Memory B cell (primary cell): ENCODE measurements at places on chromosomes 6 and 20.

GRCh38 chr20:37961066-37961465 lies 58.1 kb downstream of the VSTM2L start:
- DNase-seq: no peak

DNA sequence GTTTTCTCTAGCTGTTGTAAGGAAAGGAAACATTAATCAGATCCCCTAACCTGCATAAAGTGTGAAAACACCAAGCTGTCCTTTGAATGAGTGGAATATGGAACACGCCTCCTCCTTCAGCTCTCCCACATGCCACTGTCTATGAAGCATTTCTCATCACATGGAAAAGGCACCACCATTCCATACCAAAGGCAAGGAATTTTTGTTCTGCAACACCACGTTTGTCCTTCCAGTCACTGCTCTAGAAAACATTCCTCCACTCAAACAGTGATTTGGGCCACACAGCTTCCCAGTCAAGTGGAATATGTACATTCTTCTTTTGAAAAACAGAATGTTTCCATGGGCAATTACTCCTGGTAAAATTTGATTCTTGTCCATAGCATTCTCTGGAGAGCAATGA lies 120.1 kb downstream of the OPRM1 start:
- no peak for DNase-seq

DNA sequence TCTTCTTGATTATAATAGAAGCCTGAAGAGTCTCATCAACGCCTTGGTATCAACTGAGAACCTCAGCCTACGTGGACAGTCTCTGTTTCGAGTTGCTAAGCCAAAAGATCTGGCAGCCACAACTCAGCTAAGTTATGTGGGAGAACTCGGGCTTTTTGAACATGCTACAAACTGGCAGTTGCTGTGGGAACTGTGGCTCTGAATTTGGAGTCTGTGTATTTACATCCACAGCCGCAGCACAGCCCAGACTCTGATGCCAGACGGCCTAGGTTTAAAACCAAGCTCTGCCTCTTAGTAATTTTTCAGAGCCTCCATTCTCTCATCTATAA lies 35.8 kb downstream of the RIPOR2 start:
- DNase-seq: no peak

- no peak for DNase-seq
Measured at GRCh38 chr6:163284151-163284550, 130.4 kb upstream of the QKI start.

GRCh38 chr6:139605350-139605749 lies 230.9 kb upstream of the CITED2 start:
- no peak for DNase-seq

DNA sequence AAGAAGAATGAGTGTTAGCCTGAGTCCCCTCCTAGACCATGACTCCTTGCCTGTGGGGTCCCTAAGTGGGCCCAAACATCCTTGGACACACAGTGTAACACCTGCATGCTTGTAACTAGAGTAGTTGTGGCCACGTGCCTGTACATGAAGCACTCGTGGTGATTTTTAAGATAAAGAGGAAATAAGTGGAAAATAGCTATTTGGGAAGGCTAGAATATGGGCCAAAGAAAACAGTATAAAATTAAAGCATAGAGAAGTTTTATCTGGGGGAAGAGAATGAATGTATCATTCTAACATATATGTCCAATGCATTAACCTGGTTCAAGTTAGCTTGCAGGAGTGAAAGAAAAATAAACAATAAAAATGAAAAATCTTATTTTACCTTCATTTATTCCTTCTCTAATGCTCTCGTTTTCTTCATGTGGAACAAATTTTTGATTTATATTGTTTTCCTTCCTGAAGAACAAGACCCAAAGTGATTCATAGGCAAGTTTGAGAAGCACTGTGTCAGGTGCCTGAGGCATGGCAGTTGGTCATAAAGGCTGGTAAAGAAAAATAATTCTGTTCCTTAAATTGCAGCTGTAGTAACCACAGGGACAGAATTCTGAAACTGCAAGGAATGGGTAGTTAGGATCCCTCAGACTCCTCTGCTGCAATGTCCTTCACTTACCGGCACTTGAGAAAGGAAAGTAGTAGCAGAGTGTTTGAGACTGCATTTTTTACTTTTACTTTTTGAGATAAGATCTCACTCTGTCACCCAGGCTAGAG lies 8.5 kb upstream of the CST3 start:
- DNase-seq: no peak

GRCh38 chr6:1075444-1075843 lies 236.5 kb upstream of the FOXQ1 start:
- DNase-seq: no peak

DNA sequence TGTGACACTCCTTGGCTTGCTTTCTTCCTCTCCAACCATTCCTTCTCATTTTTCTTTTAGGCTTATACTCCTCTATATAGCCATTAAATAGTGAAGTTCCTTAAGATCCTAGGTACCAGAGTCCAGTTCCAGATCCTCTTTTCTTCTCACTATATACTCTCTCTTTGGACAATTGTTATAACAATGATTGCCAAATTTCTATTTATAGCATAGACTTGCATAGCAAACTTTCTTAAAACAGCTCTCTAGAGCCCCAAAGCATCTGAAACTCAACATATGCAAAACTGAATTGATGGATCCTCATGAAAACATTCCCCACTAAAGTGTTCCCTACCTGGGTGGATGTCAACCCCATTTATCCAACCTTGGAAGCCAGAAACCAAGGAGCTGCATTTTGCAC lies 13.4 kb downstream of the PHIP start:
- DNase-seq: no peak

GRCh38 chr6:149037051-149037671 lies 280.4 kb upstream of the TAB2 start:
- no peak for DNase-seq

DNA sequence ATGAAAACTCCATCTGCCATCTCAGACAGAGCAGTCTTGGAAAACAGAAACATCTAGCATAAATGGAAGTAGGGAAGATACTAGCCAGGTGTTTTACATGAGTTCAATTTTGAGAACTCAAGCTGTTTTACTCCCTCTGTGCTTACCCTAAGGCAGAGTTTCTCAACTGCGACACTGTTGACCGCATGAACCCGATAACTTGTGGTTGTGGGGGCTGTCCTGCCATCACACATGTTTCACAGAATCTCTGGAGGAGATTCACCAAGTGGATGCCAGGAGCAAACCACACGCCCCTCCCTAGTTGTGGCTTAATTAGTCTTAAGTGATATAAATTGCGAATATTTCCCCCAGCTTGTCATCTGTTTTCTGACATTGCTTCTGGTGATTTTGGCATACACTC lies 2.3 kb upstream of the SERPINB6 start:
- DNase-seq: no peak

- no peak for DNase-seq
Measured at GRCh38 chr6:131117878-131118277, 17.4 kb upstream of the AKAP7 start.

GRCh38 chr6:131061041-131061750 lies 1.8 kb downstream of the EPB41L2 start:
- no peak for DNase-seq

- DNase-seq: no peak
Measured at GRCh38 chr20:32509639-32510066, 75.5 kb downstream of the NOL4L start.

DNA sequence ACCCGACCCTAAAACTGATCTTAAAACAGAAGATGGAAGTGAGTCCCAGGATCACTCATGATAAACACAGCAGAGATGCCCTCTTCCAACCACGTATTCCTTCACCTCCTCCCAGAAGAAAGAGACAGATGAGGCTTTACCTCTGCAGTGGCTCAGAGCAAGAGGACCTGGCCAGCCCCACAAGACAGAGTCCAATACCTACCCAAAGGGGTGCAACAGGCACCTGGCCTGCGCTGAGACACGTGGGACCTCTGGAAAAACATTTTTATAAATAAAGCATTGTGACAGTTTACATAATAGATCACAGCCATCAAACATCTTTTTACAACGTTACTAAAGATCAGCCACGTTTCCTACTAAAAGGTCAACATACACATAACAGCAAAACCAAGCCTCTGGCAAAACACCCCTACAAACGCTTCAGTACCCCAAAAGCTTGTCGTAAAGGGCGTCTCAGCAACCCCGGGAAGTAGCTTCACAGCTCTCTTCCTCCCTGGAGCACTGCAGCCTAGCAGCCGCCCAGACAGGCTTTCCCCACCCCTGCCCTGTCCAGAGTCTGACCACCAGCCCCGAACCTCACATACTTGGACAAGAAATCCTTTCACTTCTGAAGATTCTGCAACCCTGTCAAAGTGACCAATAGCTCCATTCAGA lies 2.9 kb downstream of the TAF4 start:
- DNase-seq: no peak

- DNase-seq: peak; percentile 58
Measured at GRCh38 chr6:40148882-40149573, 214.8 kb upstream of the MOCS1 start.

DNA sequence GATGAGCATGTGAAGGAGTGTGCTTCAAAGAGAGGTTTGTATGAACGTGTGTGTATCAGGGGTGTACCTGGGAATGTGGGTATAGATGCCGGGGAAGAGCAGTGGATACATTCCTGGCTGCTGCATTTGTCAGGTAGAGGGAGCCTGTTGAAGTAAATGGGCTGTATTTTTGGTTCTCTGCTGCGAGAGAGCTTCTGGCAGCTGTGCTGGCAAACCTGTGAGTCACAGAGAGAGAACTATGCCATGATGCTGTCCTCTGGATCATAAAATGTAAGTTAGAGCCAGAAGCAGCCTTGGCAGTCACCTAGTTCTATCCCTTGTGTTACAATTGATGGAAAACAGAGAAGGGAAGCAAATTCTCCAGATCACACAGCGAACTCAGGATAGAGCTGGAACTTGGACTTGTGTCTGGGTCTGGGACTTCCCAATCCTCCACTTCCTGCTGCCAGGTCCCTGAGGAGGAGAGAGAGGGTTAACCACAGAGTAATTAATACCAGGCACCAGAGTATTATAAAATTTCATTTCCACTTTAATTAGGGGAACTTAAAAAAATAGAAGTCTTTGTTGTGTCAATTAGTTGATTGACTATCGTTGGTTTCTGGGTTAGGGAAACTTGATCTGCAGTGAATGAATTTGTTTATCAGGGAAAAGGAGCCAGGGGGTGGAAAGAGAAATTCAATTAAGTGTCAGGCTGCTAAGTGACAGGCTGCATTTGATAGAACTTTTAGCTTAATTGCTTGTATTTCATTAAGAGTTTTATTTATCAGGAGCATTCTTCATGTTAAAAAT lies 41.1 kb upstream of the GTSF1L start:
- DNase-seq: no peak

DNA sequence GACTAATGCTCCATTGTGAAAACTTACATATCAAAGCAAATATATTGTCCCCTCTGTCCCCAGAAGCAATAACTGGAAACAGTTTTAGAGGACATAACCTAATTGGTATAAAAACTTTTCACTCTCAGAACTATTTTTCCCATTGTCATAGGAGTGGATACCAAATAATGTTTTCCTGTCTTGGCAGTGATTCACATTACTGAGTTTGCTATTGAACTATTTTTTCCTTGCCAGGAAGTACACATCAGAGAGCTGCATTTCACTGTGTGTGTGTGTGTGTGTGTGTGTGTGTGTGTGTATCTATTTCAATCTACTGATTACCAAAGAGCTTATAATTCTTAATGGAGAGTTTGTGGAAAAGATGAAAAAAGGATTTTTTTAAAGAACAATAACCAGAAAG lies 45.4 kb downstream of the AKAP12 start:
- no peak for DNase-seq

DNA sequence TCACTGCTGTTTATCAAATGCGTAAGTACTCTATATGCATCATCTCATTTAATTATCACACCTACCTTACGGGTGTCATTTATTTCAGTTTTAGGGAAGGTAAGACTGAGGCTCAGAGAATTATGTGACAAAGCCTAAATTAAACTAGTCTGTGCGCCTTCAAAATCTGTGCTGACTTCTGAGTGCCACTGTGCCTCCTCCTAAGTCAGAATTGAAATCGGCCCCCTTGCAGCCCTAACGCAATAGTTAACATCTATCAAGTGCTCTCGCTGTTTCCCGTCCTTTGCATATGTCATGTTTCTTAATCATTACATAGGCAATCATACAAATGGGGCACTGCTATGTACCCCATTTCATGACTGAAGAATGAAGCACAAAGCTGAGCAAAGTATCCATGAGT lies 79.0 kb upstream of the PDE10A start:
- no peak for DNase-seq

DNA sequence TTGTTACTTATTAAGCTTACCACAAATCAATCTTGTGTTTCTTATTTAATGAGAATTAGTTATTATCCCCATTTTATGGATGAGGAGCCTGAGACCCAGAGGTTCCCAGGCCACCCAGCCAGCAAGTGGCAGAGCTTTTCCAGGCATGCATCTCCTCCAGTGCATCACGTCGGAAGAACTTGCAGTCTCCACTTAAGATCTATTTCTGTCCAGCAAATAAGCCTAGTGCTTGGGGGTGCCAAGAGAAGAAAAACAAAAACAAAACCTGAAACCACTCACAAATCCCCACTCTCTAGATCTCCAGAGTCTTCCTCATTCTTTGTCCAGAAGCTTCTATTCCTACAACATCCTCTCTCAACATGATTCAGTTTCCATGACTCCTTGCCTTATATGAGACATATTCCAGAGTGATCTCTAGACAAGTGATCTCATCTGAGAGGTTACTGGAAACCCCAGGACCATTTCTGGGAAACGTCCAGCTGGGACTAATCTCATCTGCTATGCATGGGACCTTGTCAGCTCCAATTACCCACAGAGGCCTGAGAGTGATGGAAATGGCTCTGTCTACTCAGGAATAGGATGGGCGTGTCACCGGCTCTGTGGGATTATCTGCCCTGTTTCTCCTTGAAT lies 4.1 kb downstream of the GUCA1B start:
- no peak for DNase-seq

DNA sequence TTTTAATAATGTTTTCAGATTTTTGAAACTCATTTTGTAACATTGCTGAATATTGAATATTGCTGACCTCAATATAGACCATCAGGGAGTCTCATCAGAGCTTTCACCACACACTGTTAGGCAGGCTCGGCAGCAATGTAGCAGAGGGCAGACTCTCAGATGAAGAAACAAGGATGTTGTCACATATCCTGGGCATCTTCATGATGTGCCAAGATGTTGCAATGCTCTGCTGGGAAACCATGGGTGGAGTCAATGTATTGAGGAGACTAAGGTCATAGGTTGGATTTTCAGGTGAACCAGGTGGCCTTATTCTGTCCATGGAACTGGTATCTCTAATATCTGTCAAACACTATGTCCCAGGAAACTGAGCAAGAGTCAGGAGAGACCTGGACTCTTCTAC lies 27.3 kb downstream of the NR2E1 start:
- DNase-seq: no peak

GRCh38 chr6:131160254-131160758 lies 25.0 kb downstream of the AKAP7 start:
- no peak for DNase-seq

- no peak for DNase-seq
Measured at GRCh38 chr6:22221211-22221610, 75.6 kb downstream of the PRL start.

DNA sequence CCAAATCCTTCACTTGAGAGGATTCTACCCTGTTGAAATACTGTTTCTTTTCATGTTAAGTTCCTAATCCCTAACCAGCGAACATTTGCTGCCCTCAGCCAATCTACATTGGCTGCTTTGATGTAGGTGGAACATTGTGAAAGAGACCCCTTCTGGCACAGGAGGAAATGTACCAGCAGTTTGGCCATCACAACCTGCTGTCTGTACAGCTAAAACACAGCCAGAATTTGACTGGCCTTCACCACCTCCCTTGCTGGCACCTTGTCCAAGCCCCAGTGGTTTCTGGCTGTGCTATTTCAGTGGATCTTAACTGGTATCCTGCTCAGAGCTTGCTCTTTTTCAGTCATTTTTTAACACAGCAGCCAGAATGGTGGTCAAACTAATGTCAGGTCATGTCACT lies 202.1 kb upstream of the EPHA7 start:
- DNase-seq: no peak
